ENCODE measurements at places on chromosomes 12 and 14.

- no peak for DNase-seq
Observed at GRCh38 chr12:65935906-65936901, 111.9 kb downstream of the HMGA2 start.

GRCh38 chr14:32560209-32560857 is 231.2 kb downstream of the AKAP6 start:
- DNase-seq: peak; percentile 37

- DNase-seq: no peak
Observed at GRCh38 chr12:24034160-24034559, 84.7 kb upstream of the SOX5 start.

GRCh38 chr12:48997719-48998496 is 1.3 kb downstream of the DDN start:
- peak; percentile 43 for DNase-seq

DNA sequence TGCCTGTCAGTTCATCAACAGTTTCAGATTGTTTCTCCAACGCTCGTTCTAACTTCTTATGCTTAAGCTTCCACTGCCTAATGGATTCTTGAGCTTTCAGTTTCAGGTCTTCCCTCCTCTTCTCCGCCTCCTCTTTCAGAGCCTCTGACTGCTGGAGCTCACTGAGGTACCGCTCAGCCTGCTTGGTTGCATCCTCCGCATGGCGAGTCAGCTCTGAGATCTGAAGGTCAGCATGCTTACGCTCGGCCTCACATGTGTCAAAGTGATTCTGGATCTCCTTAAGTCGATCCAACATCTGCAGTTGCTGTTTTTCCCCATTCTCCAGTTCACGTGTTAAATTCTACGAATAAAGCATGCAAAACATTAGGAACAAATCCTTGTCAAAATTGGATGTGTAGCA is 148.8 kb downstream of the CEP128 start:
- DNase-seq: no peak

- no peak for DNase-seq
Observed at GRCh38 chr14:68509188-68509983, 283.5 kb downstream of the ZFP36L1 start.

GRCh38 chr14:103845327-103845726 is 2.0 kb downstream of the PPP1R13B start:
- DNase-seq: no peak

DNA sequence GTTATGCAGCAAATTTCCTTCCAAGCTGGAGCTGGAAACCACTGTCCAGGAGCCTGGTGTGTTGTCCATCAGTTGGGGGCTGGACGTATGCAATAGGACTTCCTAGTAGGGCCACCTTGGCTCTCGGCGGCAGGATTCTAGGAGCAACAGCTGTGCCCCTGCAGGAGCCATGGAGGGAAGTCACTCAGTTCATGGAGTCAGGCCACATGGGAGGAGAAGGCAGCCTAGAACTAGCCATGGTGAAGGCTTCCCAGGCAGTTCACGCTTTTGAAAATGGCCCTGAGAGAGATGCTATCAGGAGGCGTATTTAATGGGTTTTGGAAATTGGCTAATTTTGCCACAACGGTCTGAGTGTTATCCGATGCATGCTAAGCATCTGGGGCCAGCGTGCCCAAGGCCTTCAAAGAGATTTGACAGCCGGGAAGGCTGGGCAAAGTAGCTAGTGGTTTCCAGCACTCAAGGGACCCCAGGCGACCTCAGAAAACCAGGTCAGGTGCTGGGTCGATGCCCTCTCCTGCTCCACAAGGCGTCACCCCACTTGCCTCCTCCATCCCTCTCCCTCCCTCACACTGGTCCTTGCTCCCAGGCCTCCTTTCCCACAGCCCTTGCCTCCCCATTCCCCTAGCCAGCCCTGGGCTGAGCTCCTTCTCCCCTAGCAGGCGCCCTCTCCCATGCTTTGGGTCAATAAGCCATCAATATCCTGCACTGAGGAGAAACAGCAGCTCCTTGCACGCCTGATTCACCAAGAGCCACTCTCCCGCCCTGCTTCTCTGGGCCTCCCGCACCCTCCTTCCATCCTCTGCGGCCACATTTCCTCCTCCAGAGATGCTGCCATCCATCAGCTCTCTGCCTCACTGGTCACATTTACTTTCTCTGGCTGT is 30.9 kb upstream of the SYNDIG1L start:
- no peak for DNase-seq

DNA sequence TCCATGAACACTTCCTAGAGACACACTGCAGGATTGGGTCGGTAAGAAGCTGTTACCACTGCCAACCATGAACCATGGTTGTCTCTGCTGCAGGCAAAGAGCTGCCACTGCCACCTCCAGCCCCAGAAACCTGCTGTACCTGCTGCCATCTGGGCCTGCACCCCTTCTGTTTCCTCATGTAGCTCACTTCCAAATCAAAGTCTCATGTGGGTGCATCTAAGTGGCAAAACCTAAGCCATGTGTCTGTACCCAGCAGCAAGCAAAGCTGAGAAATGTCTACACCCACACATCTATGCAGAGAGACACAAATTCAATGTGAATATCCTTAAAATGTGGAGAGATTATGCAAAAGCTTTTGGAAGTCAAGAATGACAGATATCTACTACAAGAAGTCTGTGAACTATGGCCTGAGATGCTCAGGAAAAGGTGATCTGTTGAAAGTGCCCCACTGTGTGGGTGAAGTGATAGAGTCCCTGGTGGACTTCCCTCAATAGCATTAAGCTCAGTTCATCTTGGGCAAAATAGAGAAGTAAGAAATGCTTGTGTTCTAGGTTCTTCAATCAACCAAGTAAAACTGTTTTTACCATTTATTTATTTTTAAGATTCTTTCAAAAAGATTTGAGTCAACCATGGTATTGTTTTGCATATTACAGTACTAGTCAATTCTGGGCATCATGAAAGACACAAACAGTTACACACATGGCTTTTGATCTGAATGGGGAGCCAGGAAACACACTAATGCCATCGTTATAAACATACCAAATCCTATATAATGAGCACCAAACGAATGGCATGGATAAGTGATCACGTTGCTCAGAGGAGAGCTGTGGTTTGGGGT is 64.4 kb downstream of the FOS start:
- DNase-seq: no peak

DNA sequence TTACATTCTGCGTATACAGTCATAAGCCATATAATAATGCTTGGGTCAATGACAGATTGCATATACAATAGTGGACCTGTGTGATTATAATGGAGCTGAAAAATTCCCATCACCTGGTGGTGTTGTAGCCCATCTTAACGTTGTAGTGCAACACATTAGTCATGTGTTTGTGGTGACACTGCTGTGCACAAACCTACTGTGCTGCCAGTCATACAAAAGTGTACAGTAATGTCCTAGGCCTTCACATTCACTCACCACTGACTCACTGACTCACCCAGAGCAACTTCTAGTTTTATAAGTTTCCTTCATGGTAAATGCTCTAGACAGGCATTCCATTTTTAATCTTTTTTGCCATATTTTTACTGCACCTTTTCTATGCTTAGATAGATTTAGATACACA is 194.8 kb upstream of the SEL1L start:
- DNase-seq: no peak

DNA sequence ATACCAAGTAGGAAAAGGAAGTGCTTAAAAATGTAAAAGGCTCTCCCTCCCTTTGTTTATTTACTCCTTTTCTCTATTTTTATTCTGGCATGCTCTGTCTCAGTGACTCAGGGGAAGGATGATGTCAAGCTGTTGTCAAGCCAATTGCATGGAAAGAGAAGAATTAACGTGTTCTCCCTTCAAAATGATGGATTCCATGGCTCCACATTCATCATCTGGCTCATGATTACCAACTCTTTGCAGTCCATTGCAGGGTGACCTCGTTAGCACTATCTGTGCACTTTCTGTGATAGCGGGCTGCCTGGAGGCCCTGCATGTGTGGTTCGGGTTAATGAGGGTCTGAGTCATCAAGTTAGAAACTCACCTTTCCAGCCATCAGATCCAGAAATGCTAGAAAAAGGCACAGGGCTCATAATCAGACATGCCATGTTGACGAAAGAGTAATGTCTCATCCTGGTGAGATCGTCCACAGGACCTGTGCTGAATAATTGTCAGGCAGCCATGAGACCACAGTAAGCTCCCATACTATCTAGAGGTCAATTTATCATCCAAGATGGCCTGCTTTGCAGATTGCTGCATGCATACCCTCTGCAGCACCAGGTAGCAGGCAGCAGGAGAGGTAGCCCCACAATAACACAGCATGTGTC is 79.2 kb upstream of the BTG1 start:
- DNase-seq: no peak

DNA sequence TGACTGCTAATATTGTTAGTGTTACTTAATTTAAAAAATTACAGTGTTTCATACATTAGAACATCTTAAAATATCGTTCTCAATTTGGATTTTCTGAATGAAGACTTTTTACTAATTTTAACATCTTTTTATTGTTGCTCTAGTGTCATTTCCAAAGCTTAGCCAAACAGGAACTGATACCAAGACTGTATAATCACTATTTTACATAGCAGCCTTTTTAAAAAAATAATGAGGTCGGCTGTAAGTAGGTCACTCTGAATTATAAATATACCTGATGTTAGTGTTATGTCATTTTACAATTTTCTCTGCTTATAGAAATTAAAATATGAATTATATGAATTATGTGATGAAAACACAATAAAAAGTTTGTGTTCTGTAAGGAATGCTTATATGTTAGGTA is 321.5 kb downstream of the TMEM117 start:
- no peak for DNase-seq

- DNase-seq: no peak
Observed at GRCh38 chr12:117002051-117002817, 91.5 kb downstream of the FBXW8 start.

DNA sequence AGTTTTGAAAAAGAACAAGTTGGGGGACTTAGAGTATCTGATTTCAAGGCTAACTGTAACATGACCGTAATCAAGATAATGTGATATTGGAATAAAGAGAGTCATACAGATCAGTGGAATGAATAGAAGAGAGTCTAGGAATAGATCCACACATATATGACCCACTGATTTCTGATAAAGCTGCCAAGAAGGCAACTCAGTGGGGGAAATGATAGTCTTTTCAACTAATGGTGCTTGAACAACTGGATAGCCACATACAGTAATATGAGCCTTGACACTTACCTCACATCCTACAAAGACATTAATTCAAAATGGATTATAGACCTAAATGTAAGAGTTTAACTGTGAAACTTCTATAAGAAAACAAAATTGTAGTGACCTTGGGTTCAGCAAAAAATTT is 3.8 kb downstream of the PRKCH start:
- DNase-seq: no peak

DNA sequence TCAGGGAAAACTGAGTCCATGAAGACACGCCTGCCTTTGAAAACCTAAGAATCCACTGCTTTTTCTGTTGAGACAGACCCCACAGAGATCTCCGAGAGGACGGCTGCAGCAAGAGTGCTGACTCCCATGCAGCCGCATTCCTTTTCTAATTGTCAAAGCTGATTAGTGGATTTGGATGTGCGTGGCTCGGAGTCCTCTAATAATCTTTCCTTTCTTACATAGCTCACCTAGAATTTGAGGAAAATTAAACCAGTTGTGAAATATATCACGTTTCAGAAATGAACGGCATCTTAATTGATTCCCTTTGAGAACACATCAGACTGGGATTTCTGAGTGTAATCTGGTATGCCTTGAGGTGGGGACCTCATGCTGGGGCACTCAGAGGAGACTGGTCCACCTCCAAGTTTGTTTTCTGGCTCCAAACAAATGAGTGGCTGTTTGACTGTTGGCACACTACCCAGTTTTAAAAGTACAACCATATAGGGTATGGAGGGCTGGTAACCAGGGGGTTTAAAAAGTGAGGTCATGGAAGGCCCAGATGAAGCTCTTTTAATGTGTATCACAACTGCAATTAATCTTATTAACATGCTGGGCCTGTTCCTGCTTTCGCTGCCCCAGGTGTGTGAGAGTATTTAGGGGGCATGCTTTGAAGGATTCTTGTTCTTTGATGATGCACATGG is 63.3 kb downstream of the RASSF3 start:
- DNase-seq: no peak

DNA sequence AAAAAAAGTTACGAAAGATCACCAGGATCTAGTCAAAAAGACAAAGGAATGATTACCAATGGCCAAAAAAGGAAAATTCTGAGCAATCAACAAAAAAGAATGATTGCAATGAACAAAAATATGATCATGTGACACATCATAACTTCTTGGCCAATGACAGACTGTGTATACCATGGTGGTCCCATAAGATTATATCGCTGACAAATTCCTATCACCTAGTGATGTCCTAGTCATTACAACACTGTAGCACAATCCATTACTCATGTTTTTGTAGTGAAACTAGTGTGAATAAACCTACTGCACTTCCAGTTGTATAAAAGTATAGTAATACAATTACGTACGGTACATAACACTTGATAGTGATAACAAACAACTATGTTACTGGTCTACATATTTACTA is 12.3 kb downstream of the SEL1L start:
- no peak for DNase-seq

DNA sequence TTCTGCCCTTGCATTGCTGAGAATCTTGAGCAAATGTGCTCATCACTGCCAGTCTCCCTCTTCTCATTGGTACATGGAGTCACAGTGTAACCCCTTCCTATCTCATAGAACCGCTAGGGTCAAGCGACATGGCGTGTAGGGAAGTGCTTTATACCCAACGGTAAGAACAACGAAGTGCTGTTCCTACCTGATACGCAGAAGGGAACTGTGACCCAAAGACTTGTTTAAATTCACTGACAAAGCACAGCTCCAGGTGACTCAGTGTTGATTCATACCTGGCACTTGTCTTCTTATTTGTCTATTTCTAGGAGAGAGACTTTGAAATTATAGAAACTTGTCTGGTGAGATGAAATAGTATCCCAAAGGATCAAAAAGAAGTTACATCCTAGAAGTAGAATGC is 53.7 kb downstream of the FBXL14 start:
- DNase-seq: no peak

DNA sequence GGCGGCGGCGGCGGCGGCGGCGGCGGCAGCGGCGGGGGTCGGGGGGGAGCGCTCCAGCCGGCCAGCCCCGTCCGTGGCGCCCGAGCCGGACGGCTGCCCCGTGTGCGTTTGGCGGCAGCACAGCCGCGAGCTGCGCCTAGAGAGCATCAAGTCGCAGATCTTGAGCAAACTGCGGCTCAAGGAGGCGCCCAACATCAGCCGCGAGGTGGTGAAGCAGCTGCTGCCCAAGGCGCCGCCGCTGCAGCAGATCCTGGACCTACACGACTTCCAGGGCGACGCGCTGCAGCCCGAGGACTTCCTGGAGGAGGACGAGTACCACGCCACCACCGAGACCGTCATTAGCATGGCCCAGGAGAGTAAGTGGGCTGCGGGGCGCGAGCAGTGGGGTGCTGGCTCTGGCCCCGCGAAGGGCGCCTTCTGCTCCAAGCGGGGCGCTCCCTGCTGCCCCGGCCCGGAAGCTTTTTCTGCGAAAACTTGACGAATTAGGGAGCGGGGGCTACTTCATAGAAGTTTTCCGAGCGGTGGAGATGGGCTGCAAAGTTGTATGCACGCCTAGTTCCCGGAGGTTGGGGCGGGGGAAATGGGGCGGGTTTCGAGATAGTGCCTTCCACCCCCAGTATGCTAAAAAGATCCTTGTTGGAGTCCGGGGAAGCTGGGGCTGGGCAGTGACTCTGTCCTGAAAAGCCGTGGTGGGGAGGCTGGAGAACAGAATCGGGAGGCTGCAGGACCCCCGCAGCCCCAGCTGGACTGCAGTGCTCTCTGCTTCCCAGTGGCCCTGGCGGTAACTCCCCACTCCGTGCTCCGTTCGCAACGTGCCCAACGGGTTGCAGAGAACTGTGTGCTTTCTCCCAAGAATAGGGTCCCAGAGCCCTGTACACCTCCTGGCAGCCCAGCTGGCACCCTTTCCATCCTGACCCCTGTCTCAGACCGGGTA is 751 bp downstream of the GDF11 start:
- peak; percentile 49 for DNase-seq

GRCh38 chr12:13093848-13094220 is 9.6 kb downstream of the GSG1 start:
- no peak for DNase-seq
